ENCODE measurements at places on chromosomes 16 and 17.

- no peak for DNase-seq
Observed at GRCh38 chr17:39697961-39698360, 1.9 kb upstream of the ERBB2 start.

DNA sequence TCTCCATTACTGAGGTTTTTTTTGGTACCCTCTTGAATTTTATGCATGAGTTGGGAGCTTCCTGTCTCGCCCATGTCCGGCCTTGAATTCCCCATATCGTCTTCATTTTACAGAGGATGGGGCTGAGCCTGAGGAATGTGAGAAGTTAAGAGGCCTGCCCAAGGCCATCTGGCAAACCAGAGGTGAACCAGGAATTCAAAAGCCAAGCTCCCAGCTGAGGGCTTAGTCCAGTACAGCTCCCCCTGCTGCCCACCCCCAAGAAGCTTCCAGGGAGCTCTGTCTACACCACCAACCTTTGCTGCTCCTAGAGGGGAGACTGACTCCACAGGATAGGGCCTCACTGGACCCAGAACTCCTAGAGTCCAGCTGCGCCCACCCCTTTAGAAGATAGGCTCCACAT, 20.7 kb upstream of the C16orf78 start:
- no peak for DNase-seq

- no peak for DNase-seq
Observed at GRCh38 chr16:70788668-70789594, 12.0 kb downstream of the VAC14 start.

GRCh38 chr16:31403590-31404352, 10.6 kb downstream of the ITGAD start:
- no peak for DNase-seq

GRCh38 chr17:72565758-72566157, 444.9 kb downstream of the SOX9 start:
- no peak for DNase-seq
